ENCODE measurements at places on chromosomes 7 and 10. TPM values are rescaled to one million over a fixed set of nuclear protein-coding genes. Genes with fewer than 3 reads are reported as not detected.

- H3K27ac ChIP-seq: no peak overlapping the region
- H3K4me1 ChIP-seq: peaks cover 18% of the 10 kb centered on the region
Observed at GRCh38 chr10:123997486-123998196, 95.8 kb downstream of the CHST15 start.

DNA sequence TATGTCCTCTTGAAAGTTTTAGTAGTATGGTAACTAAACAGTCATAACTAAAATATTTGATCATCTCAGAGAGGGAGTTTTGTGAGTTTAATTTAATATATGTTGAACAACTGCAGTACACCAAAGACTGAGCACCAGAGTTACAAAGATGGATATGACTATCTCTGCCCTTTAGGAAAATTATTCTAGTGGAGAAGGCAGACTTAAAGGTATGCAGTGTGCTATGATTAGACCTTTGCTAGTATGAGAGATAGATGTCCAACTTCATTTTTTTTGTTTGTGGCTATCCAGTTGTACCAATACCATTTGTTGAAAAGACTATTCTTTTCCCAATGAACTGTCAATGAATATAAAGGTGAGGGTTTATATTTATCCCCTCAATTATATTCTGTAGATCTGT is 33.4 kb downstream of the AKAP9 start:
- no peak overlapping the region for H3K4me3 ChIP-seq
- H3K4me1 ChIP-seq: peaks cover 34% of the 10 kb centered on the region
- peaks cover 4% of the 10 kb centered on the region for H3K36me3 ChIP-seq
- H3K27ac ChIP-seq: no peak overlapping the region
- DNase-seq: no peak

DNA sequence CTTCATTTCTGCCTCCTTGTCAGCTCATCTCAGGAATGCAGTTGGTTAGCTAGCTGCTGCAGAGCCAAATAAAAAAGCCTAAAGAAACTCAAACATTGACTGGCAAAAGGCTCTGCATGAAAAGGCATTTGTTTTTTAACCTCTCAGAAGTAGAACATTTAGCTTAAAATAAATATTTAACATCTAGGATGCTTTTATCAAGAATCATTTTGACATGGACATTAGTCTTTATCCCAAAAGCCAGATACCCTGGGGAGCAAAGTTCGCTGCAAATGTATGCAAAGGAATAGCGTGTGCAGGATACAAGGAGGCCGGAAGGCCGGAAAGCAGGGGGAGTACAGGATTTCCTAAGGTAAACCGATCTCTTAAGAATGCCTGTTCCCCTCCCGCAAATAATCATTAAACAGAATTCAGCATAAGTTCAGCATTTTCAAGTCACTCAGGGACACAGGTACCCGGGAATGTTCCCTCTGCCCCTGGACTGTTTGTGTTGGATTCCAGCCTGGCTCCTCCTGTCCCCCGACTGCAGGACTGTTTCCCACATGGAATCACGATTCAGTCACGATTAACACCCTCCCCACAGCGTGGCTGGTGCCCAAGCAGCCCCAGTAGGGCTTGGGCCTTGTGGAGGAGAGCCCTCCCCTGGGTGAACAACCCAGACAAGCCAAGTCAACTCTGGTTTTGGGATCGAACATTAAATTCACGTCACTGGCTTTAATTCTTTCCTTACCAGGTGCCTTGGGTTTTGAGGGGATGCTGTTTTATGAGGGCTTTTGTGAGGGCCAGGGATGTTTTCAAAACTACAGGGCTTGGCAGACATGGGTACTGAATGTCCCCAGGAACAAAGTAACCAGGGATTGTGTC is 97.8 kb downstream of the HIPK2 start:
- no peaks in the 10 kb centered on the region for H3K36me3 ChIP-seq
- H3K27ac ChIP-seq: peak overlapping the region; percentile 93
- H3K4me3 ChIP-seq: peak overlapping the region; percentile 24
- peaks cover 72% of the 10 kb centered on the region for H3K4me1 ChIP-seq
- H3K27me3 ChIP-seq: no peaks in the 10 kb centered on the region
- no peak for DNase-seq

DNA sequence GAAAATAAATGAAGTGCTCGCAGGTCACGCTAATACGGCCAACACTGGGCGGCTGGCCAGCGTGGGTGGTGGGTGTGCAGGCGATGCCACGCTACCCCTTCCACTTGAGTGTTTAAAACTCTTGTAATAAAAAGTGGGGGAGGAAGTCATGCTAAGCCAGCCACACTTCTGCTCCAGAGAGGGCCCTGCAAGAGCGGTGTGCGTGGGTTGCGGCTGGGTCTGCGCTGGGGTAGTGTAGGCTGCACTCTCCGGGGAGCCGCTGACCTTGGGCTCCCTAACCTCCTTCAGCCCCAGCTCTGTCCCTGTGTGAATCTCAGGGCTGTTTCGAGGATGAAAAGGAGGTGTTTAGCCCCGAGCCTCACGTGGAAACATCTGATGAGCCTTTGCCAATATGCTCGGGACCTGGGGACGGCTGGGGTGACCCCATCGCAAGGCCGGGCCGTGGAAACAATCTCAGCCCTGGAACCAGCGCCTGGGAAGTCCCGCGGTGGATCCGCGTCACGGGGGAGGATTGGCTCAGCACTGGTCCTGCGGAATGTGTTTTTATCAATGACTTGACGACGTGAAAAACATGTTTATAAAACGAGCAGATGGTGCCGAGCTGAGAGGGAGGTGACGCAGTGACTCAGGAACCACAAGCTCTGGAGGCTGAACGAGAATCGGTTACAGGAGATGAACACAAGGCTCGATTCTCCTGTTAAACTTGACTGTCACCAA is 278.5 kb downstream of the DNAJB6 start:
- H3K4me1 ChIP-seq: peaks cover 19% of the 10 kb centered on the region
- no peak overlapping the region for H3K4me3 ChIP-seq
- no peaks in the 10 kb centered on the region for H3K36me3 ChIP-seq
- peak; percentile 57 for DNase-seq
- peaks cover 70% of the 10 kb centered on the region for H3K27me3 ChIP-seq
- H3K27ac ChIP-seq: peak overlapping the region; percentile 52

DNA sequence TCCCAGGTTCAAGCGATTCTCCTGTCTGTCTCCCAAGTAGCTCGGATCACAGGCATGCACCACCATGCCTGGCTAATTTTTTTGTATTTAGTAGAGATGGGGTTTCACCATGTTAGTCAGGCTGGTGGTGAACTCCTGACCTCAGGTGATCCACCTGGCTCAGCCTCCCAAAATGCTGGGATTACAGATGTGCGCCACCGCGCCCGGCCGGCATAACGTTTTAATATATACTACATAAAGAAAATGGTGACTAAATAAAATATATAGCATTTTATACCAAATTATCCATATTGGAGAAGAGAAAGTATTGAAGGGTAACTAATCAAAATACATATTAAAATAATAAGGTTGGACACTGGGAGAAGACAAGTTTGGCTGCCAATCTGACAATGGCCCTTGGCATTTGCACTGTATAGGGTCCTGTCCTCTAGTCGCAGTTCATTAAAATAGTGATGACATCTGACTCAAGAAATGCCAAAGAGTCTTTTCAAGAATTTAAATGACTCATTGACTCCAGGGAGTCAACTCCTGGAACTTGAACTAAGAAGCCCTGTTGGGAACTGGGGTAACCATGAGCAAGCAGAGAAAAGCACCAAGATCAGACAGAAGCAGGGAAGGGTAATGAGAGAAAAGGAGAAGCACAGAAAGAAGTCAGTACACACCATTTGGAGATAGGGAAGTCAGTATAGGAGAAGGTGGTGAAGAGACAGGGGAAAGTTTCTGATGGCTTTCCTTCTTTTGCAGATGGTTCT is 91.1 kb downstream of the CH25H start:
- DNase-seq: no peak
- H3K36me3 ChIP-seq: no peaks in the 10 kb centered on the region
- no peaks in the 10 kb centered on the region for H3K27me3 ChIP-seq

GRCh38 chr7:142800699-142801260 is 30.0 kb downstream of the PRSS2 start:
- H3K4me1 ChIP-seq: peaks cover 19% of the 10 kb centered on the region
- no peak overlapping the region for H3K4me3 ChIP-seq
- DNase-seq: no peak
- no peaks in the 10 kb centered on the region for H3K36me3 ChIP-seq

- H3K27me3 ChIP-seq: peaks cover 15% of the 10 kb centered on the region
- no peak overlapping the region for H3K4me3 ChIP-seq
- no peak for DNase-seq
- no peaks in the 10 kb centered on the region for H3K4me1 ChIP-seq
- peaks cover 5% of the 10 kb centered on the region for H3K36me3 ChIP-seq
Observed at GRCh38 chr10:80371467-80371866, 14.9 kb downstream of the DYDC2 start.

The SORCS1 gene
- total RNA-seq: 2.9 TPM

The LIPJ gene
- total RNA-seq: not detected

DNA sequence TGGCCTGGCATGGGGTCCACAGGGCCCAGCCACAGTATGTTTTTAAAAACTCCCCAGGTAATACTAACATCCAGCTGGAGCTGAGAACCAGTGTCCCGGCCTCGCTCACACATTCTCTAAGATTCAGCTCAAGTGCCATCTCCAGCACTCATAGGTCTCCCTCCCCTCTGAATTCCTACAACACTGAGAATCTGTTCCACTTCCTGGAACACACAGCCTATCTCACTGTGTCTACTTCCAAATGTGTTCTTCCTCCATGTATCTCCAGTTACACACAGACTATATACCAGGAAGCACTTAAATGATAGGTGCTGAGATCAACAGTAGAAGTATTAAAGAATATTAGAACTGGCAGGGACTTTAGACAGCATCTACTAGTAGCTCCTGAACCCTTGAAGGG is 10.7 kb downstream of the GOT1 start:
- H3K4me3 ChIP-seq: no peak overlapping the region
- H3K27me3 ChIP-seq: no peaks in the 10 kb centered on the region
- no peak overlapping the region for H3K27ac ChIP-seq
- H3K36me3 ChIP-seq: peaks cover 58% of the 10 kb centered on the region
- peaks cover 65% of the 10 kb centered on the region for H3K4me1 ChIP-seq
- DNase-seq: no peak

The VOPP1 gene
- total RNA-seq: 23.7 TPM

The OR2A7 gene
- total RNA-seq: 0.16 TPM

- H3K27ac ChIP-seq: peak overlapping the region; percentile 31
- peak; percentile 33 for DNase-seq
- H3K4me3 ChIP-seq: no peak overlapping the region
- no peaks in the 10 kb centered on the region for H3K27me3 ChIP-seq
- H3K4me1 ChIP-seq: peaks cover 35% of the 10 kb centered on the region
Observed at GRCh38 chr7:134440067-134440466, 18.8 kb downstream of the AKR1B1 start.

DNA sequence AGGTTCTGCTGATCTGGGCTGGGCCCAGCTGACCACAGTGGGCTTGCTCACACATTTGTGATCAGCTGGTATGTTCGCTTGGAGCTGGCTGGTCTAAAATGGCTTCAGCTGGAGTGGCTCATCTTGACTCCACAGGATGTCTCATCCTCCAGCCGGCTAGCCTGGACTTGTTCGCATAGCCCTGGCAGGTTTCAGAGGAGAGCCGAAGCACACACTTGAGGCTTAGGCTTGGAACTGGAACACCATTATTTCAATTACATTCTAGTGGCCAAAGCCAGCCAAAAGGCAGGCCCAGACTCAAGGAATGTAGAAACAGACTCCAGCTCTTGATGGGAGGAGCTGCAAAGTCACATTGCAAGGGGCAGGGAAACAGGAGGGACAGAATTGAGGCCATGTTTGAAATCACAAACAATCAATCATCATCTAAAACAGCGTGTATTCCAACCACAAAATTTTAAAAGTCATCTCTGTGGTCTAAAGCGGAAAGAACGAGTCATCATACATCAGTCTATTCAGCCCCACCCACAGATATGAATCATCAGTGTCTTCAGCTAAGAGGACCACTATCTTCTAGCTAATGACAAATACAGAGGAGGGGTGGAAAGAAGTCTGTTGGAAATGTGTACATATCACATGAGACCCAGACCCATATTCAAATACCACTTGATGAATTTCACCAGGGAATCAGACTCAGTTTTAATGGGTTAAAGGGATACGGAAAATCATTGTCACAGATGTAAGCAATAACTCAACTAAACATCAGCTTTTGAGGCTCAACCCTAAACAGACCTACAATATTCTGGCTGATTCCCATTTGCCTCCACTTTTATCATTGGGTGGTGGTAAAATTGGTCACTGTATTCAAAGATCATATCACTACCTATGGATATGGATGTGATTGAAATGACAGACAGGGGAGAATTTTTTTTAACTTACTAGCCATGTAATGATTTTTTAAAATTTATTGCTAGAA is 139.0 kb upstream of the MKLN1 start:
- peaks cover 28% of the 10 kb centered on the region for H3K4me1 ChIP-seq
- no peak for DNase-seq
- H3K36me3 ChIP-seq: no peaks in the 10 kb centered on the region
- no peak overlapping the region for H3K4me3 ChIP-seq

The CALU gene
- 236 TPM for total RNA-seq

DNA sequence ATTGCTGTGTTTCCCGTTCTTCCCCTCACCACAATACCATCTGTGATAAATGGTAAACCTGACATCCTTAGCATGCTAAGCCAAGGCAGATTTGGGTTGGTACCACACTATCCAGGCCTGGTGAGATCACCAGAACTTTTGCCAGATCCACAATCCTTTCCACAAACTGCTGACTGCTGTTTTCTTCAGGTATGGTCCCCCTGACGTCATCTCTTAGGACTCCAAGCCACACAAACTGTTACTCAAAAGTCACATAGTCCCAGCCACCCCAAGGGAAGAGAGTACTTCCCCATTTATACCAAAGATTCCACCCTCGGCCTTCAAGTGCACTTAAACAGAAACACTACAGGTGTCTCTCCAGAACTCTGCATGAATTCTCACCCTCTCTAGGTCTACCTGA is 34.8 kb downstream of the SLC25A13 start:
- H3K27ac ChIP-seq: no peak overlapping the region
- no peak for DNase-seq
- H3K36me3 ChIP-seq: no peaks in the 10 kb centered on the region
- H3K4me1 ChIP-seq: peaks cover 38% of the 10 kb centered on the region
- no peaks in the 10 kb centered on the region for H3K27me3 ChIP-seq

GRCh38 chr10:95125582-95125981 is 56.3 kb upstream of the CYP2C8 start:
- peaks cover 3% of the 10 kb centered on the region for H3K27me3 ChIP-seq
- H3K36me3 ChIP-seq: no peaks in the 10 kb centered on the region
- H3K4me3 ChIP-seq: no peak overlapping the region
- no peak for DNase-seq
- no peak overlapping the region for H3K27ac ChIP-seq

The ELAPOR2 gene
- 3.9 TPM for total RNA-seq

The ATG9B gene
- not detected for total RNA-seq

DNA sequence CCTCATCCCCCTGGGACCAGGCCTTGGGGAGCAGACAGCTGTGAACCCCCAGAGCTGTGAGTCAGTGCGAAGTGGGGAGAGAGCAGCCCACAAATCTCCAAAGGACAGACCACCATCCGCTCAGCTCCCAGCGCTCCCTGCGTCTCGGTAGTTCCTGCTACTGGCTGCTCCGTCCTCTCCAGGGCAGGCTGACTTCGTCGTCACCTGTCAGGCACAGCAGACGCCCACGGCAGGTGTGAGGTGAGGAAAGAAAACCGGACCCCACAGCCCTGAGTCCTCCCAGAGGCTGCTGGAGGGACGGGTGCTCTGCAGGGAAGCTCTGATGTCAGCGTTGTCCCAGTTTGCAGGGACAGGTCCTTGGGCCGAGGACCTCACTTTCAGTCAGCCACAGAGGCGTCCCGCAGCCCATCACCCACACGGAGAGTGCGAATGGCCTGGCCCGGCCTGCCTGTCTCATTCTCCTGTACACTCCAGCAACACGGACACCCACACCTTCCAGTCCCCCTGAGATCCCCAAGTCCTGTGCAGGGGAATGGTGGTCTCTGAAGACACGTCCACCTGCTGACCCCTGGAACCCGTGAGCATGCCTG is 95.2 kb downstream of the DNAJB6 start:
- H3K36me3 ChIP-seq: no peaks in the 10 kb centered on the region
- H3K27me3 ChIP-seq: no peaks in the 10 kb centered on the region
- peaks cover 10% of the 10 kb centered on the region for H3K4me1 ChIP-seq

The NCAPG2 gene
- 3.7 TPM for total RNA-seq

The WNT8B gene
- total RNA-seq: not detected

All from left ventricle myocardium inferior (tissue), 1 donor.